ENCODE measurements at places on chromosomes 2 and 18. TPM values are rescaled to one million over a fixed set of nuclear protein-coding genes. Genes with fewer than 3 reads are reported as not detected.

C2orf74 gene
- 2.9 TPM for total RNA-seq

DNA sequence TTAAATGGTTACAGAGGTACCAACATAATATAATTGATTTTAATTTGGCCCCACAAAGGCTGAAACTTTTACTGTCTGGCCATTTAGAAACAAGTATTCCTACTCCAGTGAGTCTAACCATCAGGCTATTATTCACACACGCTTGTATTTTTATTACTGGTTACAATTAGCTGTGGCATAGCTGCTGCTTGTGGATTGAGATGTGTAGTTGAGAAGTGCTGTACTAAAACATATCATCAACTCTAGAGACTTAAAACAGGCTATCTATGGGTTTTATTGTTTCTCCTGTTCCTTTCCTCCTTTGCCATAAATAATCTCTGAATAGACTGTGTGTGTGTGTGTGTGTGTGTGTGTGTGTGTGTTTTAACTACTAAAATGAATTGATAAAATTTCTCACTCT is 530.2 kb downstream of the CCDC85A start:
- no peak for ATAC-seq

RGPD3 gene
- total RNA-seq, result 0.04 TPM

RTP5 gene
- not detected for total RNA-seq

- ATAC-seq, result no peak
Observed at GRCh38 chr2:45258311-45258710, 249.1 kb upstream of the SIX2 start.

CCDC150 gene
- total RNA-seq, result 3.3 TPM

DNA sequence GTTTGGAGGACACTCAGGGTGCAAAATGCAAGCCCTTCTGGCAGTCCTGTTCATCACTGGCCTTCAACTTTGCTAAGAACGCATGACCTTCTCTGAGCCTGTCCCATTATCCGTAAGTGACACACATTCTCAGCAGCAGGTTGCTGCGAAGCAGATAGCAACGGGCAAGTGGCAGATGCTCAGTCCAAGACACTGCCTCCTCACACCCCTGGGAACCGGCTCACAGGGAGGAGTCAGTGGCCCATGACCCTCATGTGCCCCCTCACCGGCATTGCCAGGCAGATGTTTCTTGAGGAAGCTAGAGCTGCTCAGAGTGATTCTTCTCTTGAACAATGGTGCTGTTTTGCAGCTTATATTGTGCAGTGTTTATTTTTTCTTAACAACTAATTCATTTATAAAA is 737.2 kb upstream of the HS6ST1 start:
- ATAC-seq, result peak; percentile 22

- ATAC-seq, result no peak
Observed at GRCh38 chr2:148971547-148971946, 67.0 kb upstream of the LYPD6B start.

DNA sequence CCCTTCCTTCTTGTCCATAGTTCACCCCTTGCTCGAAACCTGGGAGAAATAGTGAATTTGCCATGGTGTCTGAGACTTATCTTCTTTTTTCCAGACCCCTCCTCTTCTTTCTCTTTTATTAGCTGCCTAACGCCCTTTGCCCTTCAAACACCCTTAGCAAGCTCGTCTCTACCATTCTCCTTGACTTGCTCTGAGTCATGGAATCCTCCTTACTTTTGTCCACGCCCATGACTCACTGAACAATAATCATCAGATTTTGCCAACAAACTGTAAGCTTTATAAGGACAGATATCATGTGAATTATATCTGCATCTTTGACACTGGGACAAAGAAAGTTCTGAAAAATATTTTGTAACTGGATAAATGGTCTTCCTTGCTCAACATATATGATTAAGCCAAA is 67.1 kb upstream of the CNTNAP5 start:
- ATAC-seq, result no peak

- no peak for ATAC-seq
Observed at GRCh38 chr2:113277474-113278072, 1.1 kb downstream of the PAX8 start.

RASGRP3 gene
- 4.3 TPM for total RNA-seq

DNA sequence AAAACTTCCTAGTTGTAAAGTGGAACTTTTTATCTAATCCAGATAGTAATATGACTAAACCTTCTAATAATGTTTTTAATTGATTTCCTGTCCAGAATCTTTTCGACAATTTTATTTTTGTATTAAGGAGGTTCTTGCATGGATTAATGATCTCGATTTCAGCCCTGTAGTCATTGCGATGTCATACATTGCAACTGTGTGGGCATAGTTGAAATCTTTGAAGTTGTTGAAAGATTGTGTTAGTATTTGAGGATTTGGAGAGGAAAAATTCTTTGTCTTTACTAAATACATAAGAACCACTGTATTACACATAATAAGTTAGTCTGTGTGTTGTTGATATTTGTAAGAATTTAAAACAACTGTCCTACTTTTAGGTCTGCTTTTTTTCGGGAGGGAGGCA is 31.1 kb downstream of the ACSL3 start:
- ATAC-seq, result no peak

CENPA gene
- total RNA-seq, result 10.2 TPM
